HS-5 (cell line): ENCODE measurements at places on chromosomes 2 and 18.

DNA sequence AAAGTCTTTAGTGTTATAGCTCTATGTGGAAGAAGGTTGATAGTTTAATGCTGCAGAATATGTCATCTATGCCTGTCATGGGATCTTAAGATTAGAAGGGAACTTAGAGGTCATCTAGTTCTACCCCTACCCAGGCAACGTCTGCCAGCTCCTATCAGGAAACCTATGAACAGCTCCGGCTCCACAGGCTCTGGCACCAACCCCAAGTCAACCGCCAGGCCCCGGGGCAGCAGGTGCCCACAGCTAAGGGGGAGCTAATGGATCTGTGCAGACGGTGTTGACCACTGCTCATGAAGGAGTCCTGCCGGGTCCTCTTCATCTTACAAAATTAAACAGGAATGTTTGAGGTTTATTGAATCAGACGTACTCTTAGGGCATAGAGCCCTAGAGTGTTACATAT, 440.8 kb upstream of the KLHL29 start:
- DNase-seq, result no peak

DNA sequence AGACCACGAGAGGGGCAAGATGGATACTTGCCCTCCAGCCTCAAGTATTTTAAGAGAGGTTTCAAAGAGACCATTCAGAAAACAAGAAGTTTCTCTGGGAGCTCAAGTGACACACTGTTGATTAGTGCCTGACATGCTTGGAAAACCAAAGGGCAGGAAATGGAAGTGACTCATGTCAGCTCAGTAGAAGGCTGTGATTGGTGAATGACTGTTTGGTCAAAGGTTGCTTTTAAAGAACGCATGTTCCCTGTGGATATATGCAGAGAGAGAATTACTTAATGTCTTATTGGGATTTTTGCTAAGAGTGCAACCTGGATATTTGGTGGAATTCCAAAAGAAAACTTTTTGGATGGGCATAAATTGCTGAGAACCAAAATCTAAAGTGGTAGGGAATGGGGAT, 549.9 kb downstream of the XIRP2 start:
- peak; percentile 60 for DNase-seq

GRCh38 chr2:44763275-44763782, 178.2 kb upstream of the SIX3 start:
- DNase-seq, result no peak

- no peak for DNase-seq
These were observed 31.0 kb upstream of the MSH6 start for GRCh38 chr2:47751856-47752414.

- DNase-seq, result no peak
These were observed 60.3 kb downstream of the PIAS2 start for GRCh38 chr18:46856973-46857372.

GRCh38 chr18:65659312-65659711, 91.5 kb upstream of the CDH7 start:
- peak; percentile 28 for DNase-seq

DNA sequence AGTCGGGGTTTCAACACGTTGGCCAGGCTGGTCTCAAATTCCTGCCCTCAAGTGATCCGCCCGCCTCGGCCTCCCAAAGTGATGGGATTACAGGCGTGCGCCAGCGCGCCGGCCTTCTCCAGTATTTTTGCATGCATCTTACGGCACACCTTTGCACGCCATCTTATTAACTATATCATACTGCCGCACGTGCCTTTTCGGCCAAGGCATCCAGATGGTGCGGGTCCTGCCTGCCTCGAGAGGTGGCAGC, 765 bp upstream of the ING5 start:
- no peak for DNase-seq

- DNase-seq, result no peak
These were observed 87.1 kb downstream of the MEP1B start for GRCh38 chr18:32276906-32277305.

- DNase-seq, result no peak
These were observed 68.7 kb downstream of the STK39 start for GRCh38 chr2:168178520-168179324.

- DNase-seq, result peak; percentile 94
These were observed 83.7 kb downstream of the LPIN1 start for GRCh38 chr2:11829947-11830707.

DNA sequence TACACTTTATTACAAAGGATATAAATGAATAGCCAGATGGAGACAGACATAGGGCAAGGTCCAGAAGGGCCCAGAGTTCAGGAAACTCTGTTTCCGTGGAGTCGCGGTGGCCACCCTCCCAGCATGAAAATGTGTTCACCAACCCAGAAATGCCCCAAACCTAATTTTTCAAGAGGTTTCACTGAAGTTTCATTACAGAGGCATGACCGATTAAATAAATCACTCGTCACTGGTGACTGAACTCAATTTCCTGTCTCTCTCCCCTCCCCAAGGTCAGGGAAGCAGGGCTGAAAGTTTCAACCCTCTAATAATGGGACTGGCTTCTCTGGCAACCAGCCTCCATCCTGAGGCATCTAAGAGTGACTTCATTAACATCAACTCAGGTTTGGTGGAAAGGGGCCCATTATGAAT, 22.4 kb downstream of the USP40 start:
- no peak for DNase-seq

- DNase-seq, result no peak
These were observed 458.8 kb upstream of the NRXN1 start for GRCh38 chr2:51490576-51491234.

GRCh38 chr18:77700051-77700450, 450.4 kb downstream of the GALR1 start:
- DNase-seq, result no peak

GRCh38 chr18:49094979-49095632, 144.3 kb upstream of the SMAD7 start:
- DNase-seq, result peak; percentile 67

DNA sequence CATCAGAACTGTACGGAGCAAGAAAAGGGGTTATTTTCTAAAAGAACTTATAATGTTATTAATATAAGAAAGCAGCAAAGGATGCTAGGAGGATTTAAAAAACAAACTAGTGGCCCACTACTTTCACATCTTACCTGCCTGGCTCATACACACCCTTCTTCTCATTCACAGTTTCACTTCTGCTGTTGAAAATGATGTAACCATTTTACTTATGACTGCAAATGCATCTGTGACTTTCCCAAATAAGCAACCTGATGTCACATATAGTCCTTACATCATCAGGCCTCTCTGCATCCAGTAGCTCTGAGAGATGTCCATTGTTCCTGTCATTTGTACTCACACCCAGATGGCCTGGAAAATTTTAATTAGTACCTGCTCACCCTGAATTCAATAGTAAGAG, 101.8 kb upstream of the MYO3B start:
- no peak for DNase-seq
